Left ventricle myocardium inferior (tissue), 1 donor: ENCODE measurements at places on chromosomes 2 and 18.

DNA sequence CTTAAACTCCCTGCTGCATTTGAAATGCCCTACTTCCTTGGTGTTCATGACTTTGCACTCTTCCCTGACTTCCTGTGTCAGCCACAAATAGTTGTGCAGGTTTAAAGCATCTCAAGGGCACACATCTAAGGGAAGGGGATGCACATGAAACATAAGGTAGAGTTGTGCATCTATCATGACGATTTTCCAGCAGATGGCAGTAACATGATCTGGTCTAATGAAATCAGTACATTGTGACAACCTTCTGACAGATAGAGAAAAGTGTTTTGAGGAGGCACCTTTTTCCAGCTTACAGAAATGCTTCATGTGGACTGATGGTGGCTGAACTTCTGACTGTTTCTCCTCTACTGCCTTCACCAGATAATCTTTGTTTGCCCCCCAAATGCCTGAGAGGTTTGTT is 238.9 kb downstream of the XIRP2 start:
- DNase-seq, result no peak

- no peak for DNase-seq
Measured at GRCh38 chr2:27716301-27717069, 52.8 kb downstream of the SLC4A1AP start.

DNA sequence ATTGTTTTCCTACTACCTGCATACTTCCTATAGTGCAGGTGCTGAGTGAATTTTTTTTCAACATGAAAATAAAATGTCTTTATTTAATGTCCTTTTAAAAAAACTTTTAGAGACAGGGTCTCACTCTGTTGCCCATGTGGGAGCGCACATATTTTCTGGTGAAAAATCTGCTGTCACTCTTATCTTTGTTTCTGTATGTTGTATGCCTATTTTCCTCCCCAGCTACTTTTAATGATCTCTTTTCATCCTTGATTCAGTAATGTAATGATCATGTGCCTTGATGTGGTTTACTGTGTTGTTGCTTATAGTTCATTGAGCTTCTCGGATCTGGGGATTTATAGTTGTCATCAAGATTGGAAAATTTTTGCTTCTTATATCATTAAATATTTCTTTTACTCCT is 117.3 kb downstream of the ARL6IP6 start:
- DNase-seq, result no peak

DNA sequence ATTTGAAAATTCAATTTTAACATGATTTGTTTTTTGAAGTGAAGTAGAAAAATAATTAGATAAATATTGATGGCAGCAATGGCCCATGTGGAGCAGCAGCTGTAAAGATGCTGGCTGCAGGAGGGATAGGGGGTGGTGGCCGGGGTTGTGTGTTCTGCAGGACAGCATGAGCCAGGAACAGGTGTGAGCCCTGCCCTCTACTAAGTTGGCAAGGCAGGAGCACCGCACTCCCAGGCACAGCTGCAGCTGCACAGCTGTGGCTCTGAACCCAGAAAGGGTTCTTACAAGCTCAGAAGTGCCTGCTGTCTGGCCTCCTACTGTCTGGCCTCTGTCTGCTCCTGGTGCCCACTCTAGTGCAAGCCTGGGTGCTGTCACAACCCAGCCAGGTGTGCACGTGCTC is 10.0 kb upstream of the DUSP19 start:
- no peak for DNase-seq

GRCh38 chr2:181234487-181234891 is 222.7 kb upstream of the ITGA4 start:
- no peak for DNase-seq

DNA sequence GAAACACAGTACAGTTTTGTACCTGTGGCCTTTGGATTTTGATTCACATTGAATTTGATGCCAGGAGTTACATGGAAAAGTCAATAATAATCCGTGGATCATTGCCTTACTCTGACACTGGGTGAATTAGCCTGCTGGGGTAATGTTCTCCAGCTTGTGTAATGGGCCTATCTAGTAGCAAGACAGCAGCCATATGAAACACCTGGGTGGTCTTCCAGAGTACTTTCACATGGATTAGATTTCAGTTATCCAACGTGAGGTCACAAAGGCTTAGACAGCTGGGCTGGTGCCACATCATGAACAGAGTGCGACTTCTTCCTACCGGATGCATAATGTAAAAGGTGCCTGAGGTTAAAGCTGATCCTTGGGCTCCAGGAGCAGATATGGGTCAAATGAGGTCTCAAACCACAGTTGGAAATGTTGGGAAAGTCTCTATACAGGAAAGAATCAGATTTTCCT is 486.8 kb downstream of the PARD3B start:
- no peak for DNase-seq

GRCh38 chr18:74861154-74861553 is 263.5 kb downstream of the ZNF407 start:
- no peak for DNase-seq

GRCh38 chr18:12968619-12969018 is 20.8 kb downstream of the SEH1L start:
- no peak for DNase-seq

- DNase-seq, result no peak
Measured at GRCh38 chr2:234289834-234290590, 206.9 kb downstream of the ARL4C start.

- no peak for DNase-seq
Measured at GRCh38 chr2:136328207-136328795, 210.4 kb upstream of the CXCR4 start.

DNA sequence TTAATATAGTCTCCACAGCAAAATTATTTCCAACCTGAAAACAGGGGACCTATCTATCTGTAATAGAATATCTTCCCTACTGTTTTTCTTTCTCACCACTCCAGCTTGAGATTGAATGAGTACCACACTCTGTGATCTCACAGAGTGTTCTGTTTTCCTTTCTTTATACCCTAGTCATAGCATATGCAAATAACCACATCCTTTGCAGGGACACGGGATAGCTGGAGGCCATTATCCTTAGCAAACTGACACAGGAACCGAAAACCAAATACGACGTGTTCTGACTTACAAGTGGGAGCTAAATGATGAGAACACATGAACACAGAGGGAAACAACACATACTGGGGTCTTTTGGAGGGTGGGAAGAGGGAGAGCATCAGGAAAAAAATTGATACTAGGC is 224.7 kb downstream of the SLC8A1 start:
- DNase-seq, result no peak

- DNase-seq, result no peak
Measured at GRCh38 chr2:7356909-7357584, 439.8 kb downstream of the RNF144A start.

DNA sequence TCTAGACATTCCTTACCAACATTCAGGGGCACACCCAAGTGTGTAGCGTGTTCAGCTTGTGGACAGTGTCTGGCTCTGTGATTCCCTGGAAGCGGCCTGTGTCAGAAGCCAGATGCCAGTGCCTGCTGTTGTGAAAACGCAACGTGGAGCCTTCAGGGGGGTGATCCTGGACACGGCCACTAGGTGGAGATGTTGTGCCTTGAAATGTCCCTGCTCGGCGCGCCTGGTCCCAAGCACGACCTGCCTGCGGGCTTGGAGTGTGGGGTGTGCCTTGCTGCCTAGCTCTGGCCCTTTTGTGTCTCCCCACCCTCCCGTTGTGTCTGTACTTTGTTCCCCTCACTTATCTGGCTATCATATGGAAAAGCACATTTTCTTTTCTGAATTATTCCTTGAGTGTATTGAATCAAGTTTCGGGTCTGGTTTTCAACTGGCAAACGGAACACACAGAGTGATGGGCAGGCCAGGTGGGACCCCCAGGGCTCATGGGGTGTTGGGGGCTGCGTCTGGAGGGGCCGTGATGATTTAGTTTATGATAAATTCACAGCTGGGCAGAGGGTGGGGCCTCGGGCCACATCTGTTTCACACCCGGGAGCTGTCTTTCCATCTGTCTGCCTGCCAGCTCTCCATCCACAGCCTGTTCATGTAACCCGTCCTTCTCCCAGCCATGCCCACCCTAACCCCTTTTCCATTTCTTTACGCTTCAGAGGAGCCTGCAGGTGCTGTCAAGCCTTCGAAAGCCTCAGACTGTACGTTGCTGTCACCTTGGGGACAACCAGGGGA is 95.5 kb downstream of the DYSF start:
- peak; percentile 65 for DNase-seq

DNA sequence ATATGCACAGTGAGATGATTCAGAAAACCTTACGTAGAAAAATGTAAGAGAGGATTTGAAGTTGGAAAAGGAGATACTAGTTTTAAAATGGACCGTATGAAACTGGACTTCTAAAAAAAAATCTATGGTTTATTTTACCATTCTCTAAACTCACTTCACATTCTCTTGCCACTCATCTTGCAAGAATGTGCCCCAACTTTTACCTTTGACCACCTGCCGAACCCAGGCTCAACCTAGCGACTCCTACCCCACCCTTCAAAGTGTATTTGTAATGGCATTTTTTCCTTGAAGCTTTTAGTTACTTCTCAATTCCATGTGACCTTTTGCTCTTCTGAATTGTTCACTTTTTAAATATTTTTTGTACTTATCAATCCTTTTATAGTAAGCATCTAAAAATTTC is 160.8 kb downstream of the PHLPP1 start:
- no peak for DNase-seq

DNA sequence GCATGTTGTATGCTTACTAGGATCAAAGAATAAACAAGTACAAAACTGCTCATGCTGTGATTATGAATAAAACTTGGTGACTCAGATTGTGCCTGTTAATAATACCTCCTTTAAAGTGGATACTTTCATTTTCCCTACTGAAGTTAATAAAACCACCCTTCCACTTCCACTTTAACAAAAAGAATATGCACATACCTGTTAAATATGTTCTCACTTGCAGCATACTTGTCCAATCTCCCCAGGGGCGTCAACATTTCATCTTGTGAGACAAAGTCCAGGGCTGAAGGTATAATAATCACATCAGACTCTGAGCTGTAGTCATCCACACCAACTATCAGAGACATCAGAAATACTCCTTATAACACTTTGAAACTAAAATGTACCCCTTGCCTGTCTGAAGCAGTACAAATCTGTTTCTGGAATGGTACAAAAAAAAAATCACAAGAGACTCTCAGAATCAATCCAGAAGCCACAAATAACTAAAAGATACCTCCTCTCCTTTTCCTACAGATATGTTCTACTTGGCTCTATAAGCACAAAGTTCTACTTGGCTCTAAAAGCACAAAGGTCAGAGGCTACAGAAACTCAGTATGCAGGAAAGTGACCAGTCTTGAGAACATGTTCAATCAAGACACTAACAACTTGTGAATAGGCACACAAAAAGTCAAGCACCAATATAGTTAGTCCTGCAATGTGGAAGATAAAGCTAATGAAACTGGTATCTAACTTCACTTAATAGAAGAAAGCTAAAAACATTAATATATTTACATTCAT is 19.3 kb downstream of the PPP4R1 start:
- DNase-seq, result no peak

- DNase-seq, result no peak
Measured at GRCh38 chr18:79064228-79064627, 5.0 kb upstream of the ATP9B start.

- DNase-seq, result no peak
Measured at GRCh38 chr2:174157053-174157452, 91.3 kb downstream of the OLA1 start.

DNA sequence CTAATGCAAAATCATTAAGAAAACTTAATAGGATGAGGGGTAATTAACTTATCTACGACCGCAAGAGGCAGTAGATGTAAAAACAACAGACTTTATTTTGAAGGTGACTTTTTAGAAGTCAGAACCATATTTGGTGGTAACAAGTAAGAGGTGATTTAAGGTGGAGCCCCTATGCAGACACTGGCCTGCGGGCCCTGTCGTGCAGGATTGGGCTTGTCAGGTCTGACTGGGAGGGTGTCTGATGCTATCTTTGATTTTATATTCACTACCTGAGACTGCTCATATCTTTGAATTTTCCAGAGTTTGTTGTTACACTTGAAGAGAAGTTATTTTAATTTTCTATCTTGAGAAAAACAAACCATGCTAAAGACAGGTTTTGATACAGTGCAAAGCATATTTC is 29.1 kb upstream of the SCLY start:
- DNase-seq, result no peak

GRCh38 chr2:174561972-174562370 is 35.6 kb downstream of the WIPF1 start:
- no peak for DNase-seq

DNA sequence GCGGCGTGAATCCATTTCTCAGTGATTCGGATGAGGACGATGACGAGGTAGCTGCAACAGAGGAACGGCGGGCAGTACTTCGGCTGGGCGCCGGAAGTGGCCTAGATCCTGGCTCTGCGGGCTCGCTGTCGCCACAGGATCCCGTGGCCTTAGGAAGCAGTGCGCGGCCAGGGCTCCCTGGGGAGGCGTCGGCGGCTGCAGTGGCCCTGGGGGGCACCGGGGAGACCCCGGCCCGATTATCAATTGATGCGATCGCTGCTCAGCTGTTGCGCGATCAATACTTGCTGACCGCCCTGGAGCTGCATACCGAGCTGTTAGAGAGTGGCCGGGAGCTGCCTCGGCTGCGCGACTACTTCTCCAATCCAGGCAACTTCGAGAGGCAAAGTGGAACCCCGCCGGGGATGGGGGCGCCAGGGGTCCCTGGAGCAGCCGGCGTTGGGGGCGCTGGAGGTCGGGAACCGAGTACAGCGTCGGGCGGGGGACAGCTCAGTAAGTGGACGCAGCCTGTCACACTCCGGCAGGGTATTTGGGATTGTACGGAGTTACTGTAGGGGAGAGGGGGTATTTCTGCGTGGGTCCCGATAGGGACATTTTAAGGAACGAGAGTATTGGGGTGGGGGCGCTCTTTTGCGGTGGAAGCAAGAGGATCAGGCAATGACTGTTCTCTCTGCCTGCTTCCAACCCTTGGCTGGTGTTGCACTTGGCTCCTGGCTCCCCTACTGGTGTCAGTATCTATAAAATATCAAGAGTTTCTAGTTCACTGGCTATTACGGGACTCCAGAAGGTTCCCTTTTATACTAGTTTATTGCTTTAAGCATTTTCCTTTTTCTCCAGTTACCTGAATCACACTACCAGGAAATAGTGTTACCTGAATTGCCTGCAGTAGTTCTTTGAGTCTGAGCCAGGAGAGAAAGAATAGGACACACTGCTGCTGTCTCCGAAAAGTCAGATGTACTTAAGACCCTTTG is 772 bp downstream of the RELCH start:
- no peak for DNase-seq

- DNase-seq, result no peak
Measured at GRCh38 chr2:147759536-147759935, 85.3 kb upstream of the ACVR2A start.

DNA sequence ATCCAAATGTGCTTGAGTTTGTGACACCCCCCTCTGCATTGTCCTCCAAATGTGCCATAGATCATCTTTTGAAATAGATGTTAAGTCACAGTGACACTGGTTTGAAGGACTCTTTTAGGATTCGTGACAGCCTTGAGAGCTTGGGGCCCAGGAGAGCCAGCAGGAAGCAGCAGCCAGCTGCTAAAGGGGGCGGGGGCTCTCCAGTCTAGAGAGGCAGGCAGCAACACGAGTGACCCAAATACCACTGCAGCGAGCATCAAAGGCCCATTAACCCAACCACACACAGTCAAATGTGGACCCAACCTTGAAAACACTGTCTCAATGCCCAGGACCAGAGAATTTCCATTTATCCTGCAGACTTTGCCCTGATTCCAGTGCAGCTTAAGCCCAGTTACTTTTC is 75.6 kb downstream of the ZBTB7C start:
- no peak for DNase-seq

- no peak for DNase-seq
Measured at GRCh38 chr2:229246334-229246733, 24.8 kb downstream of the PID1 start.
